ENCODE measurements at places on chromosomes 11 and 22.
A peak's percentile ranks its signal among the peaks of the same experiment; 100 is the strongest.

- DNase-seq: no peak
Observed at GRCh38 chr22:32079130-32080089, 36.3 kb downstream of the SLC5A1 start.

DNA sequence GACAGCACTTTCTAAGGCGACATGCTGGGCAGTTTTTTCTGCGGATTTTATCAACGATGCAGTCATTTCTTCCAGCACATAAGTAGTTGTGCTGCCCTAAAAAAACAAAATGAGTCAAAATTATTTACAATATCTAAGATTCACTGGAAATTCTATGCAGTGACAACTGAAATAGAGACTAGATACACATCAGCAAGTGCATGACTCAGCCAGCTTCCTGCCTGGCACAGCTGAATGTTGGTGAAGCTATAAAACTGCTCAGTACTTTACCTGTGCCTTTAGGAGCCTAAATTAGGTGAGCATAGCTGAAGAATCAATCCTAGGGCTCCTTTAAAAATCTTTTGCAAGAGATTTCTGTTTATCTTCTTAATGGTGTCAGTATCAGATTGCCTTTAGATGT is 37.8 kb downstream of the PGR start:
- DNase-seq: no peak

- no peak for DNase-seq
Observed at GRCh38 chr11:95086836-95087570, 2.6 kb upstream of the ENDOD1 start.

- DNase-seq: no peak
Observed at GRCh38 chr22:39264349-39265038, 19.7 kb upstream of the PDGFB start.

GRCh38 chr11:30128269-30128932 is 102.4 kb upstream of the FSHB start:
- DNase-seq: no peak

- DNase-seq: no peak
Observed at GRCh38 chr11:70539360-70540095, 141.2 kb downstream of the CTTN start.

GRCh38 chr11:64186492-64187165 is 658 bp downstream of the STIP1 start:
- DNase-seq: no peak

- no peak for DNase-seq
Observed at GRCh38 chr22:29345932-29346331, 30.4 kb upstream of the RASL10A start.

- DNase-seq: no peak
Observed at GRCh38 chr11:118175031-118175992, 1.1 kb downstream of the SCN2B start.

GRCh38 chr11:34185926-34186841 is 80.8 kb downstream of the NAT10 start:
- no peak for DNase-seq

DNA sequence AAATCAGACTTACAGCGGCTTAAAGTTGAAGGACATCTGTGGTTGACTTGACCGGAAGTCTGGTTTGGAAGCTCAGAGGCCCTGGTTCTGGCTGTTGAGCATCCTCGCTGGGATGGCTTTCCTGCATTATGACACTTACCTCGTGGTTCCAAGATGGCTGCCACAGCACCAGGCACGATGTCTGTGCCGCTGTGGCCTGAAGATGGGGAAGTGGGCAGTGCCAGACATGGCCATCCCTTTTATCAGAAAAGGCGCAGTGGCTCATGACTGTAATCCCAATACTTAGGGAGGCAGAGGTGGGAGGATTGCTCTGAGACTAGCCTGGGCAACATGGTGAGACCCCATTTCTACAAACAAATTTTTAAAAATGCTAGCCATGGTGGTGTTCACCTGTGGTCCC is 40.5 kb downstream of the CD82 start:
- no peak for DNase-seq

DNA sequence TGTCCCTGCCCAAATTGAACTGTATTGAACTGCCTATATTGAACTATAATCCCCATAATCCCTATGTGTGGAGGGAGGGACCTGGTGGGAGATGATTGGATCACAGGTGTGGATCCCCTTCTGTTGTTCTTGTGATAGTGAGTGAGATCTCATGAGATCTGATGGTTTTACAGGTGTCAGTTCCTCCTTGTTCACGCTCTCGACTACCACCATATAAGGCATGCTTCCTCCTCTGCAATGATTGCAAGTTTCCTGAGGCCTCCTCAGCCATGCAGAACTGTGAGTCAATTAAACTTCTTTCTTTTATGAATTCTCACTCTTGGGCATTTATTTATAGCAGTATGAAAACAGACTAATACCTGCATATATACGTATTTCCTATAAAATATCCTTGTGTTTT is 206.5 kb upstream of the PDGFD start:
- no peak for DNase-seq

- no peak for DNase-seq
Observed at GRCh38 chr11:6618117-6619003, 862 bp downstream of the TPP1 start.

DNA sequence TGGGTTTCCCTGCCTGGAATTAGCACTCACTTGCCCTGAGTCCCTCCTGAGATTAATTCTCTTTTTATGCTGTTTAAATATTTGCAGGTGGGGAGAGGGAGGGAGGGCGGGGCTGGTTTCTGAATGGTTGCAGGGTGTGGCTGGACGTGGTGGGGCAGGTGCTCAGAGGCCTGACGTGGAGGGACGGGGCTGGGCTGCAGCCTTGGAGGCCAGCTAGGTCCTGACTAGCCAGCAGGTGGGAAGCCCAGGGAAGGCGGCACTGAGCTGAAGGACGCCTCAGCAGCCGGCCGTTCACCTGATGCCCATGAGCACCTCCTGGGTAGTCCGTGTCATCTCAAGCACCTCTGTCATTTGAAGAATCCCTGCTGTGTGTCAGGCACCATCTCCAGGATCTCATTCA is 21.3 kb downstream of the SGSM1 start:
- peak; percentile 27 for DNase-seq

DNA sequence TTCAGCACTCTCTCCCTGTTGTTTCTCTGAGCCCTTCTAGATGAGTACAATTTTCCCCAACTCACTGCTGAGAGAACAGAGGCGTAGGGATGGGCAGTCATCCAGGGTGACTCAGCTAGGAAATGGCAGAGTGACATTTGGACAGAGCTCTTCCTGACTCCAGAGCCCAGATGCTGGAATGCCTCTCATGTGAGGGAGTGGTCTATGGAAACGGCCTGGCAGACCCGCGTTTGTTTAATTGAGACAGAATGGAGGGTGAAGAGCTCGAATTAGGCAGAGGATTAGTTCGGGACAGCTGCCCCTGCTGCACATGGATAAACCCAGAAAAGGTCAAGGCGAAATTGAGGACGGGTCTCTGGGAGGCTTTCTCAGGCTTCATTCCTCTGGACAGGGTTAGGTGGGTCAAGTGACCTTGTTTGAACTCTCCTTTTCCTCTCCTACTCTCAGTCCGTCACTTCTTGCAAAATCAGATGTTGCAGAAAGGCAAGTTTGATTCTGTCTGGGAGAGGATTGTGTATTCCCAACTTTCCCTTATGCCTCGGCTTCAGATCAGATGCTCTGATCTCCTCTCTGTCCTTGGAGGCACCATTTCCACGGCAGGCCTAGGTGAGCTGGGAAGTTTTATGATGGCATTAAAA is 7.6 kb upstream of the LMO2 start:
- no peak for DNase-seq

GRCh38 chr22:31329453-31330215 is 16.5 kb downstream of the PATZ1 start:
- no peak for DNase-seq

- DNase-seq: no peak
Observed at GRCh38 chr11:25317216-25317615, 820.4 kb downstream of the LUZP2 start.

GRCh38 chr11:105000797-105001196 is 22.2 kb downstream of the CASP5 start:
- DNase-seq: no peak

GRCh38 chr11:108886660-108887009 is 221.8 kb downstream of the DDX10 start:
- DNase-seq: no peak

GRCh38 chr11:22460181-22460580 is 122.0 kb downstream of the SLC17A6 start:
- no peak for DNase-seq

DNA sequence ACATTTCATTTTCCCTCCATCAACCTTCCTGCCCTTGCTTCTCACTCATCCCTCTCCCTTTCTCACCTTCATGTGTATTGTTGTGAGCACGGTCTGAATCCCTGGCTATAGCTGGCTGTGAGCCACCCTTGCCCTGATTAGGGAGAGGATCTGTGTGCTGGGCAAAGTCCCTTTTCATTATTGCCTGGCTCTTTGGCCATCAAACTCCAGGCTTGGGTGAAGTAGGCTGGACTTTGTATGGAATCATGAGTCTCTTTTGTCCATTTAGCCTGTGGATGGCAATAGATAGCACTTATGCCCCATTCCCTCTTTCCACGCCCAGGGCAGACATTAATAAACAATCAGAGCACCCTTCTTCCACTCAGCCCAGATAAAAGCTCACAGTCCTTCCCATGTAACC is 6.7 kb downstream of the MYO18B start:
- DNase-seq: no peak

GRCh38 chr22:46087816-46088277 is 62.5 kb upstream of the PPARA start:
- no peak for DNase-seq

GRCh38 chr22:39949964-39950737 is 10.0 kb upstream of the TMA7B start:
- DNase-seq: no peak

DNA sequence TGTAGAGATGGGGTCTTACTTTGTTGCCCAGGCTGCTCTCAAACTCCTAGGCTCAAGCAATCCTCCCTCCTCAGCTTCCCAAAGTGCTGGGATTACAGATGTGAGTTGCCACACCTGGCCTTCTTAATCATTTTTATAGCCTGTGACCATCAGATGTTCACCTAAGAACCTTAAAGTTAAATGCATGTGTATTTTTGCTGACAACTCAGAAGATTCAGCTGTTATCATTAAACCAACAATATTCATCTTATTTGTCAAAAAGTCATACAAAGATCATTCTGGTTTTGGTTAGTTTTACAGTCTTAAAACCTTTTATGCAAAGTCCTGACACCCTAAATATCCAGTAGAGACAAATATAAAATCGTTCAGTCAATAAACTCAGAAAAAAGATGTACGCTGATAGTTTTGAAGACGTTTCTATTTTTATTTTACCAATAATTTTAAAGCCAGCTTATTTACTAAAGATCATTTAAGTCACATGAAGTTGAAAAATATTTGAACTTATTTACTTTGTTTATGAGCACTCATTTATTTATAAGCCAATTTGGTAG is 22.2 kb downstream of the CLDN5 start:
- DNase-seq: no peak

DNA sequence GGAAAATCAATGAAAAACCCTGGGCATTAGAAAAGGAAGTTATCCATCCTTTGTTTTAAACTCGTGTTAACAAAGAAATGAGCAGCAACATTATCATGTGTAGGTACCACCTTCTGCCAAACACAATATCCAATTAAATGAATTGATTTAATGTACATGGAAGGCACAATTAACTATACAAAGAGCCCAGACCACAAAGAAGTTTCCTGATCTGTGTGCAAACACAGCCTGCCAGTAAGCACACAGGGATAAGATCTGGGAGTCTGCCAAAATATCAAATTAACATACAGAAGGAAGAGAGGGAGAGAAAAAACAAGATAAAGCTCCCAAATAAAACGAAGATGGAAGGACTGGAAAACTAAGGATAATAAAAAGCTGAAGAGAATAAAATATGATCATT is 54.1 kb upstream of the SLC25A1 start:
- no peak for DNase-seq

DNA sequence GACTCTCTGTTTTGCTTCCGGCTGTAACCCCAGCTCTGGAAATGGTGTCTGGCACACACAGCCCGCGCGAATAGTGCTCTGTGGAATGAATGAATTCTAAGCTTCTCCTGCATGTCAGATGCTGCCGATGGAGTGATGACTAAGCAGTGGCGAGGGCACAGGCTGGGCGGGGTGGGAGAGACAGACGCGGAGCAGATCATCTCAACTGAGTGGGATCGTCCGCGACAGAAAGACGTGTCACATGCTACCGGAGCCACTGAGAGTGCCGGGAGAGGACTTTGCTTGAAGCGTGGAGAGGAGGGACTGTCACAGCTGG is 334.5 kb downstream of the CTTN start:
- DNase-seq: no peak

GRCh38 chr11:98740321-98740720 is 280.4 kb upstream of the CNTN5 start:
- no peak for DNase-seq

DNA sequence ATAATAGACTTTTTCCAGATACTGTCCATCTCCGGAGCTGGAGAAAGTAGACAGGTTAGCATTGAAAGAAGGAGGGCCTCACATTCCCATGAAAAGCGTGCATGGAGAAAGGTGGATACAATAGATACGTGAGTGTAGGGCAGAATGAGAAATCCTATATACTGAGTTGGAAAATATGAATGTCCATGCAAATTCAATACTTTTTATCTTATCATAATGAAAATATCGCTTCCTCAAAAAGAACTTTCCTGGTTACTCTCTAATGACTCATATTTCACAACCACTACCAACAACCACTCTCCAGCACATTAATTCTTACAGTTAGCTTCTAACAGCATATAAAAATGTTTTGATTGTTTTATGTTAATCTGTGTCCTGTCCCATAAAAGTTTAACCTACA is 22.0 kb upstream of the MS4A6A start:
- DNase-seq: no peak

GRCh38 chr11:77568916-77569675 is 20.7 kb upstream of the AQP11 start:
- no peak for DNase-seq

GRCh38 chr11:6926208-6927029 is at the start of gene ZNF215:
ZNF215 (plus strand) TSS chr11:6926426; CDS start chr11:6932273, 5,847 bp downstream.
- DNase-seq: peak; percentile 23
